Activated T-cell treated with anti-CD3 and anti-CD28 coated beads, Interleukin-2, amount 50 U/mL, for 4 hours (primary cell): ENCODE measurements at places on chromosomes 4 and X.

- no peak for DNase-seq
These were observed 277.3 kb upstream of the TAPT1 start for GRCh38 chr4:16503421-16504100.

GRCh38 chr4:76339364-76339763 lies 32.8 kb downstream of the STBD1 start:
- no peak for DNase-seq

GRCh38 chrX:1325515-1326116 lies 11.0 kb upstream of the IL3RA start:
- no peak for DNase-seq

DNA sequence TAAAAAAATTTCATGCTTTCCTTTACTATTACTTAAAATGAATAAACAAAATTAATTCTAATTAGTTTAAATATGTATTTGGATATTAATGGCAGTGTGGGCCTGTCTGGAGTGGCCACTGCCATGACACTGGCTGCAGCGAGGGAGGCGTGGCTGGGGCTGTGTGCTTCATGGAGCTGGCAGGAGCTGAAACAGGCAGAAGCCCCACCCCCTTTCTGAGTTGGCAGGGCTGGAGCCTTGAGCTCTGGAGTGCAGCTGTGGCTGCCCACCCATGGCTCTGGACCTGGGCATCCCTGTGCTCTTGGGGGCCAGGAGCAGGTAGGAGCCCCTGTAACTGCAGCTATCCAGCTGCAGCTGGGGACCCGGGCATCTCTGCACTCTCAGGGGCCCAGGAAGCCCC lies 8.2 kb upstream of the HSD17B11 start:
- no peak for DNase-seq

- no peak for DNase-seq
These were observed 50.4 kb upstream of the ELOVL6 start for GRCh38 chr4:110248831-110249253.

DNA sequence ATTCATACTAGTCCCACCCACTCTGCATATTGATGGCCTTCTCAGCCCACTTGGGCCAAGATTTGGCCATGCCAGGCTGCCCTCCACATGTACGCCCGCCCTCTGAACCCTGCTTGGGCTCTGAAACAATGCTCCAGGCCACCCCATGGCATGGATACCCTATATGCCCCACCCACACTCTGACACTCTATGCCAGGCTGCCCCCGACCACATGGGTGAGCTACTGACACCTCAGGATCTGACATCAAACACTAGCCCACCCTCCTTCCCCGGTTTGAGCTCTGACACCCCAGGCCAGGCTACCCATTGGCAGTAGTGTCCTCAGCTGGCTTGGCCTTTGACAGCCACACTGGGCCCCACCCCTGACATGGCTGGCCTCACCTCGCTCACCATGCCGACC lies 69.5 kb downstream of the HPRT1 start:
- DNase-seq = no peak

- DNase-seq = no peak
These were observed 187.2 kb downstream of the SHOX start for GRCh38 chrX:817759-818300.

- DNase-seq = no peak
These were observed 409.2 kb upstream of the FGF13 start for GRCh38 chrX:139120760-139121159.

DNA sequence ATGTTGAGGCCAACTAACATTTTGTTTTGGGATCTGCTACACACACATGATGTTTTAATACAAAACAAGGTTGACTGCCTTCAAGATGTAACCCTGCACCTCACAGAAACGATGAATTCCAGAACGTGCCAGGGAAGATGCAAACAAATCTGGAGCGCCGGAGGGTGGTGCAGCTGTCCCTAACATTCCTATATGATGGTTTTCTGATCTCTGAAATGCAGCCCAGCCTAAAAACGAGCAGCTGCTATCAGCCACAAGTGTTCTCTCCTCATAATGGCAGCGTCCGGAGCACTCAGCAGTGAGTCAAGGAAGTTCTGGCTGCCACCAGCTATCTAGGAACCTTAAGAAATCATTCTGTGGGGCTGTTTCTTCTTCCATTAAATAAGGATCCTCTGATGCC lies 333.4 kb downstream of the NR3C2 start:
- DNase-seq = no peak

DNA sequence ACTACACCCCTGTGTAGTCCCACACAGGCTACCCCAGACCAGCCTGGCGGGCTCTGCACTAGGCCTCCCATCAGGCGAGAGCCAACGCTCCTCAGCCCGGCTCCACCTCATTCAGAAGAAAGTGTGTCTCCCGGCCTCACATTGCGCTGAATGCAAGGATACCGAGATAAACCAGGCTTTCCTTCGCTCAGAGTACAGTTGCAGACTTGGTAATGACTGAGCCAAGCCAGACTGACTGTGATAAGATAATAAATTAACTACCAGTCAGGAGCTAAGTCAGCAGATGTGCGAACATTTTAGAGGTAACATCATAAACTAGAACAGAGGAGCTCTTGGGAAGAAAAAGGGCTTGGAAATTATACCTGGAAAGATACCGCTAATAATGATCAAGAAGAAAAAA lies 397.6 kb downstream of the TRIML1 start:
- no peak for DNase-seq

DNA sequence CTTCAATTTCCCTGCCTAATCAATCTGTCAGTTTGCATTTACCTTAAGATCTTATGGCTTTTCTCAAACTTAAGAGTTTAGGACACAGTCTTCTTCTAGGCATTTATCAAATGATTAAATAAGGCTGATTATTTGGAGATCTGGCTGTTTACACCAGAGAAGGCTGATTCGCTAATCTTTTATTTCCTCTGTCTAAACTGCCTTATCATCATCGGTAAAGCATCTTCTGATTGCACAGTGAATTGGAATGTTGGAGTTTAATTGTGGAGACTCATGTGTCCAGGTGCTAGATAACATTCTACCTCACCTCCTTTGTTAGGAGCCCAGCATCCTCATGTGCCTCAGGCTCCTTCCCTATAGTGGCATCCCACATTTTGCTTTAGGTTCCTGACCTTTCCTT lies 100.3 kb upstream of the DDIT4L start:
- DNase-seq = no peak
